ENCODE measurements at places on chromosomes 4 and X.

DNA sequence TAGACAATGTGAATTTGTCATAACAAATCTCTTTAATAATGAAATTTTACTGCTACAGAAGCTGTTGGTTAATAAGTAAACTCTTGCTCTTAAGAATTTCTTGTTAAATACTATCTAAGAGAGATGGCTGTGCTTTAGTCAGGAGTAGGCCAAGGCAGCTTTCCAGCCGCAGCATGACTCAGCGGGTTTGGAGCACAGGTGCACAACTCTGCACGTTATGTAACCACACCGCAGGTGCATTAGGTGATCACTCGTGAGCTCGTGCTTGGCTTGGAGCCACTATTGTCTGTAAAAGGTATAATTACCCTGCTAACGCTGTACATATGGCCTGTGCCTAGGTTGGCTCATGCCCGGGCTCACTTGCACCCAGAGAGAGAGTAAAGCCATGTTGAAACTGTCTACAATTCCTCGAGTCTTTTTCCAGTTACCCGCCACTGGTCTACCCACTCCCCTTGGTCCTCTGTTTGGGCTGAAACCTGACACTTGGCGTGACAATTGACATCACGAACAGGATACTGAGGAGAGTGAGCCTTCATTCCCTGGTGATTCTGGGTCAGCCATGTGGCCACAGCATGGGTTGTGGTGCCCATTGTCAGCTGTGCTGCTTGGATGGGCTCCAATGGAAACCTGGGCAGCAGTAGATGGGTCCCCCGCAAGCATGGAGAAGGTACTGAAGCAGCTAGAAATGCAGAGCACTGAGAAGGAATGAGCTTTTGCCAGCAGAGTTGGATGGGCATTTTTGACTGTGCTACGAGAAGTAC is 18.4 kb upstream of the ANAPC4 start:
- DNase-seq: no peak

DNA sequence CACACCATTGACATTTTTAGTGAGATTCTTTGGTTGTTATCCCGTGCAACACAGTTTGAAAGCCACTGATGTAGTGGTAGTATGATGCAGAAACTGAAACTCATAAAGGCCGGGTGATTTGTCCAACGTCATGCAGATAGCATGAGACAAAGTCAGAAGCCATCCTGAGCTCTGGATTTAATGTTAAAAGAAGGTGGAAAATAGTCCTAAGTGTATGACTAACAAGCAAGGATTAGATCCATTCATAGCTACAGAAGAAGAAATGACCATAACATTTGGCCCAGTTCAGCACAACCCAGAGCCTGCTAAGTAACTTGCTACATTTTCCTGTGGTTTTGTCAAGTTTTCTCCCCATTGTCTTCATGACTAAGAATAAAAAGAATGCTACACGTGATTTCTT is 142.4 kb downstream of the AMELX start:
- DNase-seq: no peak

DNA sequence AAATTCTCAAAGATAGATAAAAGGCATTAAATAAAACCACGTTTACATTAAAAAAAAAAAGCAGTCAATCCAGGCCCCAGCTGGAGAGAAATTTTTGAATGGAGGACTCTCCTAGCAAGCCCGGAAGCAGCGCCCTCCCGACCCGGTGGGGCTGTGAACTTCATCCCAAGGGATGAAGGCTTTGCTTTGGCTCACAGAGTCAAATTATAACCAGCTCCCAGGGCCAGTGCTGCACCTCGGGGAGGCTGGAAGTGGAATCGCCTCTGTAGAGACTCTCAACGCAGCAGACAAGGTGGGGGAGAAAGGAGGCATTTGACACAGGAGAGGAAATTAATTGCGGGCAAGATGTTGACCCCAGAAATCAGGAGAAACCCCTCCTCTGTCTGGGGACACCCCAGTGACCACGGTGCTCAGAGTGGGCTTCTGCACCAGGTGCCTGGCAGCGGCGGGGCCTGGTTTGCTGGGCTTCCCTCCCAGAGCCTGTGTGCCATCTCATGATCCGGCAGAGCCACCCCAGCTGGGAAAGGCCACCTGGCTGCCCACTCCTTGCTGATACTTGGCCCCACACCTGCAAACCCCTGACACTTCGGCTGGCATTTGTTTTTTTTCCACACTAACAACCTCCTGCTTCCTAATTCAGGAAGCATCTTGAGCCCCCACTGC is 71.7 kb downstream of the ABLIM2 start:
- DNase-seq: no peak

GRCh38 chr4:135282676-135283075 is 1081.1 kb upstream of the PABPC4L start:
- no peak for DNase-seq

DNA sequence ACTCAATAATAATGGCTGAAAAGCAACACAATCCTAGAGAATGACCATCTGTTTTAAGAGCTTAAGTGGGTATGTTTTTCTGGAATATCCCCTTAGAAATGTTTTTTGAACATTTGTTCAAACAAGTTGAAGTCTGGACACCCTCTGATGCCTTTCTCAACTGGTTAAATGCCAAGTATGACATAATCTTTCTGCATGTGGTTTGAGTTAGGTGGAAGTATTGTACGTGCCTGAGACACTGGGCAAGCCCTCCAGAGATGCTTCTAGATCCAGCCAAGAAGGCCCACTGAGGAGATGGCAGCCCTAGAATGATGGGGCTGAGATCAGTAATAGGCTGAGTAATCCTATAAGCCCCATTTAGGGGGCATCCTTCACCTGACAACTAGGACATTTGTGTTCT is 493.1 kb downstream of the MAGEE1 start:
- no peak for DNase-seq

DNA sequence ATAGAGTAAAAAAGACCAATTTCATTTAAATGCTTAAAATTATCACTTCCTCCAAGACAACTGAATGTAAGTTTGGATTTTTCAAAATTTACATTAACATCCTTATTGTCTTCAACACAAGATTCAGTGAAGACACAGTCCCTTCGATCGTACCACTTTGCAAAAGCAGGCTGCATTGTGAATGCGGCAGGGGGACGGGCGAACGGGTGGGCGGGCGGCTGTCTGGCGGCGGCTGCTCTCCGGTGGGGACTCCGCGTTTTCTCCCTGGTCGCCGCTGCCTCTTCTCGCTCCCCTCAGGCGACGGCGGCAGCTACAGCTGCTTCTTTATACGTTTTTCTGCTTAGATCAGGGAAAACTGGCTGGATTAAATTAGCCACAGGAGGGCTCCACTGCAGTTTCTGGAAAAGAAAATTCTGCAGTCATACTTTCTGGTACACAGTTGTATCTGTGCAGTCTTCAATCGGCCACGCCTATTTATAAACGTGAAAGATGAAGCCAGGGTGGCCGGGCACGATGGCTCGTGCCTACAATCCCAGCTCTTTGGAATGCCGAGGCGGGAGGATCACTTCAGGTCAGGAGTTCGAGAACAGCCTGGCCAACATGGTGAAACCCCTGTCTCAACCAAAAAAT is 33.9 kb upstream of the HPF1 start:
- no peak for DNase-seq
